Non-pigmented ciliary epithelial cell (primary cell): ENCODE measurements at places on chromosomes 2 and 18.

DNA sequence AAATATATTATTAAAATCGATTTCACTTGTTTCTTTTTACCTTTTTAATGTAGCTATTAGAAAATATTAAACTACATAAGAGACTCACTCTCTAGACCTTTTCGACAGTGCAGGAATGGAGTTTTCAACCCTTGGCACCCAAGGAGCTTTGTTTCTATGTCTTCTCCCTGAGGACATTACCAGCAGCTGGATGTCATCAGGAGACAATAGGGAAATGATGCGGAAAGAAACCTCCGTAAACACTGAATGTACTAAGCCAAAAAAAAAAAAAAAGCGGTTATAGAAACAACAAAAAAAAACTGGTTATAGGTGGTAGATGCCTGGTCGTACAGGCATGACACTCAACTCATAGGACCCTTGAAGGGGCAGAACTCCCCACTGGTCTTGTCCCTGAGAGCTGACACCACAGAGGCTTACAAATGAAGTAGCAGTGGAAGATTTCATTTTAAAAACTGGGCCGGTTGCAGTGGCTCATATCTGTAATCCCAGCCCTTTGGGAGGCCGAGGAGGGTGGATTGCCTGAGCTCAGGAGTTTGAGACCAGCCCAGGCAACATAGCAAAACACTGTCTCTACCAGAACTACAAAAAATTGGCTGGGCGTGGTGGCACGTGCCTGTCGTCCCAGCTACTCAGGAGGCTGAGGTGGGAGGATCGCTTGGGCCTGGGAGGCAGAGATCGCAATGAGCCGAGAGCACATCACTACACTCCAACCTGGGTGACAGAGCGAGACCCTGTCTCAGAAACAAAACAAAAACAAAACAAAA, 23.8 kb downstream of the THAP4 start:
- DNase-seq: no peak

DNA sequence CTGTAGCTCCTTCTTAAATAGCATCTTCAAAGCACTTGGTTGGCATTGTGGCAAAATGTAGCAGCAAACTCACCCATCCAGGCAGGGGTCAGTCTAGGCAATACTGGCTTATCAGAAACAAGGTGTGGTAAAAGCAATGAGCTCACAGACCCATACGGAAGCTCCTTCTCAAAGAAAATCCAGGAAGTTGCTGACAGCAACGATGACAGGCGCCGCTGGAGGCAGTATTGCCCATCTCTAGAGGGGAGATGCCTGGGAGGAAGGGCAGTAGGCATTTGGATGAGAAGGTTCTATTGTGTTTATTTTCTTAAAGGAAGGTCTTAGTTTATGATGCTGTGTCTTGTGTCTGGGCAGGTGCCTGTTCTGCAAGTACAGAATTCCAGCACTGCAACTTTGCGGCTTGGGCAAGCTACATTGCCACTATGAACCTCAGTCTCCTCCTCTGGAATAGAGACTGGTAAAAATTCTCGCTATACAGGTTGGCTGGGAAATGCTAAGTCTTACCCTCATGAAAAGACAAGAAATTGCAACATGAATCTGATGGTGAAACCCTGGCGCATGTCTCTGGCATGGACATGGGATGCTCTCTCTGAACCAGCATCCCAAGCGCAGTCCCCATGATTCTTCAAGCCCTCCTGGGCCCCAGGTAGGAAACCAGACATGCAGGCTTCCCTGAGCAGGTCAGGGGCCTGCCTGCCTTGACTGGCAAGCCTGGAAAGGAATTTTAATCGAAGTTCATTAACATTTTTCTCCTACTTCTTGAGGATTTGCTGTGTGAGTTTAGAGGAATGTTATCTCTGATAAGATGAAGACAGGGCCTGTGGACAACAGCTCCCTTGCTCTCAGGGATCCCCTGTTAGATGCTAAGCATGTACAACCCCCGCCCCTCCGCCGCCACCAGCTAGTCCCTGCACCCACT, 156.0 kb downstream of the TFCP2L1 start:
- DNase-seq: no peak

GRCh38 chr2:163657281-163657656, 78.5 kb downstream of the FIGN start:
- no peak for DNase-seq

DNA sequence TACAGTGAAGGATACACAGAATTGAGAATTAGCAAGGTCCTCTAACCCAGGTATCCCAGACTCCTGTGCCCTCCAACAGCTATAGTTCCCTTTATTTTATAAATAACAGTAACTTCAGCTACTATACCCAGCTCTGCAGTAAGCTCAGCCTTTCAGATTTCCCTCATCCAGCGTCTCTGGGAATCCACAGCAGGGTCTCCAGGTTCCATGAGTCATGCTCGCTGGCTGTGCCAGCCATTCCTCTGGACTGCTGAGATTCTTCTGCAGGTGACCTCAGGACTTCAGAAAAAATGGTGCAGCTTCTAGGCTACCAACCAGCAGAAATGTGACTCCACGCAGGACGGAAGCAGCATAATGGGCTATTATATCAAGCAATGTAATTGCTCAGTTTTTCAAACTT, 419.3 kb downstream of the ZNF516 start:
- DNase-seq: no peak

DNA sequence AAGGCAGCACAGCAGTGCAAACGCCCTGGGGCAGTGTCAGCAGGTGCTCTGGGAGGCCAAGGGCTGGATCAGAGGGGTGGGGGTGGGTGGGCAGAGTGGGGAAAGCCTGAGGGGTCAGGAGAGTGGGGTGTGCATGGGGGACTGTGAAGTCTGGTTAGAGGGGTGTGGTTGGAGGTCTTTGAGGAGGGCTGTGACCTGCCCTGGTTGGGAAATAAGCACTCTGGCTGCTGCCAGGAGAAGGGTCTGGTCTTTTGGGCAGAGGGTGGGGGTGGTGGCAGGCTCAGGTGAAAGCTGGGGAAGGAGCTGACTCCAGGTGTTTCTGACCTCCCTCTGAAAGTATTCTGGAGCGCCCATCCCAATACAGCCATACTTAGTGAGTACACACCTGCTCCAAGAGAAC, 4.2 kb downstream of the ALPI start:
- no peak for DNase-seq

GRCh38 chr2:239957681-239958472, 67.3 kb downstream of the NDUFA10 start:
- DNase-seq: no peak

GRCh38 chr2:218812861-218813260, 18.7 kb downstream of the PRKAG3 start:
- no peak for DNase-seq

DNA sequence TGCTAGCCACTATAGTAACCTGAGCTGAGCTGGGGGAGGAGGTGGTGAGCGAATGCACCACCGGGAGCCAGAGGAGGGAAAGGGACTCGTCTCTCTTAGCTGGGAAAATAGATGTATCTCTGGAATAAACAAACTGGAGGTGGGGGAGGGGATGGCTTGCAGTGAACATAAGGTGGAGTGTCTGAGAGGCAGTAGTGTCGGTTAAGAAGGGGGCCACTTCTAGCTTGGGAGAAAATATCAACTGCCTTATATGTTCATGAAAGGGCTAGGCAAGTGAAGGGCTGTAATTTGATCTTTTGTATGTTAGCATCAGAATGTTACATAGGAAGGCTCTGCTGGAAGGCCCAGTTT, 2.2 kb downstream of the SETBP1 start:
- no peak for DNase-seq

- DNase-seq: no peak
These were observed 68.7 kb downstream of the CDH2 start for GRCh38 chr18:28108254-28108653.

DNA sequence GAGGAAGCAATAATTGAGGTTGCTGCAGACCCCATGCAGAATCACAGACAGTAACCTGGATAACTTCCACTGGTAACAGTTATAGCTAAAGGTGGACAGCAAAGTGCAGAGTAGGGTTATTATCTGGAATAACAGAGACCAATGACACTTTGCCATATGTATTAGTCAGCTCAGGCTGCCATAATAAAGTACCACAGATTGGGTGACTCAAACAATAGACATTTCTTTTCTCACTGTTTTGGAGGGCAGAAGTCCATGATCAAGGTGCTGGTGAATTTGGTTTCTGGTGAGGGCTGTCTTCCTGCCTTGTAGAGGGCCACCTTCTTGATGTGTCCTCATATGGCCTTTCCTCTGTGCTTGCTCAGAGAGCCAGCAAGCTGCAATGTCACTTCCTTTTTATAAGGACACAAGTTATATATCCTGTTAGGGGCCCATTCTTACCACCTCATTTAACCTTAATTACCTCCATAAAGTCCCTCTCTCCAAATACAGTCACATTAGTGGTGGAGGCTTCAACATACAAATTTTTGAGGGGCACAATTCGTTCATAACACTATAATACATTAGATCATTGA, 191.0 kb upstream of the LRP1B start:
- no peak for DNase-seq

DNA sequence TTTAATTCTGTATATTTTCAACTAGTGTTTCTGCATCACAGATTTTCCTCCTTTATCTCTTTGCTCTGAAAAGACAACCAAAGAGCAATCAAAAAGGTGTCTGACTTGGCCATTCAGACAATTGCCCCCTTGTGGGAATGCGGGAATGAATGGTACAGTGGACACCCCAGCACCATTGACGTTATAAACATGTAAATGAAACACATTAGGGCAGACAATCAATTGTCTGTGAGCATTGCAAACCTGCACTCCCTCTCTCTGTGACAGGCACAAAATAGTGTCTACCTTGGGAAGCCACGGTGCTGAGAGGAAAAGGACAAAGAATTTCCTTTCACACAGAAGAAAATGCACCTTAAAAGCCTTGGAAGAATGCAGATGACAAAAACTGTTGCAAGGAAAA, 8.0 kb downstream of the ZEB2 start:
- no peak for DNase-seq

- DNase-seq: no peak
These were observed 31.7 kb upstream of the MAP4K3 start for GRCh38 chr2:39468579-39469451.

- DNase-seq: no peak
These were observed 643 bp upstream of the DTNB start for GRCh38 chr2:25674077-25674362.

GRCh38 chr2:235779444-235779896, 285.6 kb downstream of the AGAP1 start:
- peak; percentile 14 for DNase-seq

DNA sequence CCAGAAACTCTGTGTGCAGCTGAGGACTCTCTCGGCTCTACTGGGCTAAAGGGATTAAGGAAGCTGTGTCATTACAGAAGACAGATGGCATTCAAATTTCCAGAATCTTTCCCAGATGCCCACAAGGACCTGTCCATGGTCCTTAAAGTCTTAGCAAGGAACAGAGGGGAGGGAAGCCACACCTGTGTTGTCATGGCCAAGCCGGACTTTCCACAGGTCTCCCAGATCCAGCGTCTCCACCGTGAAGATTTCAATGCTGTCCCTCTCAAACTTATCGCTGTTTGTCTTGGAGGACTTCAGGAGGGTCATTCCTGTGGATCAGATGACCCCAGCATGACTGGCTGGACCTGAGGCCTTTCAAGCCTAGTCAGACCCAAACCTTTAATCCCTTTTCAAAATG, 114.5 kb downstream of the LOXHD1 start:
- DNase-seq: no peak

GRCh38 chr2:96952976-96953610, 33.3 kb downstream of the FAM178B start:
- DNase-seq: no peak

DNA sequence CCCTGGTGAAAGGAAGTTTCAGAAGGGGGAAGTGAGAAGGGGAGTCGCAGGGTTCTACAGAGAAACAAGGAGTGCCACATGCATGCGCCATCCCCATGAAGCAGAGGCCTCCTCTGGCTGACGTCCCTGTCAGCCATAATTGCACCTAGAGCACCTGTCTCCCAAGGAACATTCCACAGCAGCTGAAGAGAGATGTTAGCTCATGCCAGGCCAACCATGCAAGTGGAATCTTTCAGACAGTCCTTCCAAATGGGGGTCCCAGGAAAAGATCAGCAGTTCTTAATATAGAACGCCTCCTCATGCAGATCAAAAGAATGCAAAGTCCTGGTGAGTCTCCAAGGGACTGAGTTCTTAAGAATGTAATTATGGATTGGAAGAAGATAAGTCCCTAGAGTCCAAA, 29.6 kb downstream of the MRO start:
- no peak for DNase-seq

GRCh38 chr2:39416140-39416539, 20.9 kb downstream of the MAP4K3 start:
- no peak for DNase-seq

- no peak for DNase-seq
These were observed 14.1 kb upstream of the ZDBF2 start for GRCh38 chr2:206260188-206261012.

- peak; percentile 71 for DNase-seq
These were observed 157.9 kb downstream of the LNPK start for GRCh38 chr2:175844169-175844568.

DNA sequence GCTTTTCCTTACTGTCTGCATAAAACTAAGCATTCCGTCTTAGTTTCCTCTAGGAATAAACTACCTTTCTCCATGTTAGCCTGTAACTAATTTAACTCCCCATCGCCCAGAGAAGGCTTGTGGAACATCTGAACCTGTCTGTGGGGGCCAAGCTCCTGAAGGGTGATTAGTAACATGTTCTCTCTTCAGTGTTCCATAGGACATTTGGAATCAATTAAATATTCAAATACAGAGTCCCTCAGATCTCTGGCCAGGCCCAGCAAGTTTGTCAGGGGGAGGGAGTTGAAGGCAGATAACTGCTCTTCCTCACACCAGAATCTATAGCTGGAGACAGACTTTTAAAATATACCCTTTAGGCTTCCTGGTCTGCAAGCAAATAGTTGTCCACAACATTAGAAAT, 8.8 kb downstream of the RDH14 start:
- DNase-seq: no peak

DNA sequence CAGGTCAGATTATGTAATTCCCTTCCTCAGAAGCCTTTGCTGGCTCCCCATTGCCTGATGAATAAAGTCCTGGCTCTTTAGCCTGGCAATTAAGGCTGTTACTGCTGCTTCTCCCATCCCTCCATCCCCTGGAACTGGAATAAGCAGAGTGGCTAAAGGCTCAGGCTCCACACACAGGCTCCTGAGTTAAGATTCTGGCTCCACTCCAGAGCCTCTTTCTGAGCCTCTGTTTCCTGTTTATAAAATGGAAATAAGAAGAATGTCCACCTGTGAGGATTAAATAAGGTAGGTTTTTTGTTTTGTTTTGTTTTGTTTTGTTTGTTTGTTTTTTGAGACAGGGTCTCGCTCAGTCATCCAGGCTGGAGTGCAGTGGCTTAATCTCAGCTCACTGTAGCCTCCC, 50.0 kb downstream of the ZFP36L2 start:
- no peak for DNase-seq

DNA sequence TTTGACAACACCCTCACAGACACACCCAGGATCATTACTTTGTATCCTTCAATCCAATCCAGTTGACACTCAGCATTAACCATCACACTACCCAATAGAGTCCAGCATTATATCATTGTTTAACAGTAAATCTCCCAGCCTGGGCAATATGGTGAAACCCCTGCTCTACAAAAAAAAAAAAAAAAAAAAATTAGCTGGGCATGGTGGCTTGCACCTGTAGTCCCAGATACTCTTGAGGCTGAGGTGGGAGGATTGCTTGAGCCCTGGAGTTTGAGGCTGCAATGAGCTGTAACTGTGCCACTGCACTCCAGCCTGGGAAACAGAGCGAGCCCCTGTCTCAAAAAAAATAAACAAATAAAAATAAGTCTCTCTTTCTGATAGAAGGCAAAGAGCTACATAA, 304.0 kb downstream of the STK39 start:
- DNase-seq: no peak

GRCh38 chr2:217805668-217806481, 196.9 kb downstream of the TNS1 start:
- no peak for DNase-seq
